ENCODE measurements at places on chromosomes 1 and 21. TPM values are rescaled to one million over a fixed set of nuclear protein-coding genes. Genes with fewer than 3 reads are reported as not detected.

GRCh38 chr1:244042293-244042692 lies 8.8 kb upstream of the ZBTB18 start:
- no peaks in the 10 kb centered on the region for H3K27me3 ChIP-seq
- no peak overlapping the region for H3K27ac ChIP-seq
- no peaks in the 10 kb centered on the region for H3K4me1 ChIP-seq
- no peaks in the 10 kb centered on the region for H3K36me3 ChIP-seq
- no peak for DNase-seq
- no peak overlapping the region for H3K4me3 ChIP-seq

DNA sequence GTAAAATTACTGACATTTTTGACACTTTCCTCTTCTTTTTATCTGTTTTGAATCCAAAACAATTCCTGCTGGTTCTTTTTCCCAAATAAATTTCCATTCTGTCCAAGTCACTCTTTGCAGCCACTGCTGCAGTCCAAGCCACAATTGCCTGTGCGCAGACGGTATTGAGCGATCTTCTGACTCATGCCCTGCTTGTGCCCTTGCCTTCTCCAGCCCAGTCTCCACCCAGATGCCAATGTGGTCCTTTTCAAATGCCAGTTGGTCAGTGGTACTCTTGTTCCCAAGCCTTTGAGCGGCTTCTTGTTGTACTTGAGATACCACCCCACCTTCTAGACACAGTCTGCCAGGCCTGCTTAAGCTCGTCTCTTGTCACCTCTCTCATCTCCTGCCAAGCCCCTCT lies 78.9 kb downstream of the CAMTA1 start:
- DNase-seq: no peak
- peaks cover 7% of the 10 kb centered on the region for H3K4me1 ChIP-seq
- H3K4me3 ChIP-seq: no peak overlapping the region
- H3K36me3 ChIP-seq: no peaks in the 10 kb centered on the region
- no peaks in the 10 kb centered on the region for H3K27me3 ChIP-seq

- no peak overlapping the region for H3K4me3 ChIP-seq
- H3K27me3 ChIP-seq: no peaks in the 10 kb centered on the region
- H3K4me1 ChIP-seq: no peaks in the 10 kb centered on the region
- DNase-seq: no peak
- H3K36me3 ChIP-seq: no peaks in the 10 kb centered on the region
Measured at GRCh38 chr1:37831809-37832208, 23.8 kb upstream of the YRDC start.

- no peaks in the 10 kb centered on the region for H3K27me3 ChIP-seq
- no peak overlapping the region for H3K4me3 ChIP-seq
- peak; percentile 41 for DNase-seq
- H3K4me1 ChIP-seq: peaks cover 11% of the 10 kb centered on the region
- H3K27ac ChIP-seq: no peak overlapping the region
Measured at GRCh38 chr1:68293609-68294366, 61.5 kb upstream of the WLS start.

- DNase-seq: no peak
- H3K27ac ChIP-seq: peak overlapping the region; percentile 20
- no peaks in the 10 kb centered on the region for H3K36me3 ChIP-seq
Measured at GRCh38 chr1:162670928-162671663, 38.8 kb downstream of the DDR2 start.

DNA sequence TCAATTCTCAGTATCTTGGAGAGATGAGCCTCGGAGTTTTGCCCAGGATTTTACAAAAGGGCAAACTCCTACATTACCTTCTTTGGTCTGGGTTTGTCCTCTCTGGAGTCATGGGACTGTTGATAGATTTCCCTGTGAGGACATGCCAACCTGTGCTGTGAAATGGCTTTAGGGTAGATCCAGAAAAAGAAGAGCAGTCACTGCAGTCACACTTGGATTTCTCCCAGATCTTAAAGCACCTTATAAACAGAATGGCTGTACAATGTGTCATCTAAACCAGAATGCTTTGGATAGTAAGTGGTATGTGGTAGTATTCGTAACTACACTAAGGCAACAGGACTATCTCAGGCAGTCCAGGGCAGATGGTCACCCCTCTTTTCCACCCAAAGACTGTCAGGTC lies 1.9 kb upstream of the CSRP1 start:
- no peak for DNase-seq
- H3K4me1 ChIP-seq: peaks cover 12% of the 10 kb centered on the region
- no peak overlapping the region for H3K4me3 ChIP-seq

DNA sequence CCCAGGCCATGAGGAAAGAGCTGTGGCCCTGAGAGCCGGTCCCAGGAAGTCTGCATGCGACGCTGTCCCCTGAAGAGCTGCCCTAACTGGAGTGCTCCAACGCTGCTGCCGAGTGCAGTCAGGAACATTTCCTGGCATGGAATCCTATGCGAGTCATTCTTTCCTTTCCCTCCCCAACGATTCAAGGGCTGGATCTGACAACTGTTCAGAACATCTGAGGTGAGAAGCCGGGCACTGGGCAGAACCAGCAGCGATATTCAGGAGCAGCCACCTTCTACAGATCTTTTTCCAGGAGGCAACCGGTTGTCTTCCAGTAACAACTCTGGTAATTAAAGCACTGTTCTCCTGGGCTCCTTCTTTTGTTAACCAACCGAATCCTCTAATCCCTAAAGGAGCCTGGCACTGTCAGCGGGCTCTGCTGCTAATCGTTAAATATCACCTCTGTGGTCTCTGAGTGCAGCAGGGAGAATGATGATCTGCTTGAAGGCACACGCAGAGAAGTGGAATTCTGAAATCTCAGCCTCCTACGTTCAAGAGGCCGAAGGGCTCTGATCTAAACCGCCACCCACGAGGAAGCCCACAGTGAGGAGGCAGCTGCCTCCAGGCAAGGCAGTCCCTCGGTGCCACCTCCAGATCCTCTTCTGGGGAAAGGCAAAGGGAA lies 55.8 kb downstream of the SLC45A1 start:
- no peak for DNase-seq
- H3K4me1 ChIP-seq: peaks cover 32% of the 10 kb centered on the region
- H3K27me3 ChIP-seq: no peaks in the 10 kb centered on the region
- peak overlapping the region; percentile 31 for H3K27ac ChIP-seq

DNA sequence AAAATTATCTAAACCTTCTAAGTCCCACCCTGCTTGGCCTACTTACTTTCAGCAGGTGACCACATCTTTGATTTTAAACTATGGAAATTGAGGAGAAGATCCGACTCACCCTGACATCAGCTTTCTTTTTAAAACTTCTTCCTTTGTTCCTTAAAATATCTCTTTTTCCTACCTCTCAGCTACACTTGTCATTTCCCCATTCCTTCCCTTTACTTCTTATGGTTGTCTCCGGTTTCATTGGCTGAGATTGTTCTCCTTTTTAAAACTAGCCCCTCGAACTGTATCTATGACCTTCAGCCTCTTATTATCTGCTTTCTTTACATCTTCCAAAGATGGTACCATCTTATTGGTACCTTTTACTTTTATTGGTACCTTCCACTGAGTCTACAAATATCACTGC lies 87.8 kb upstream of the NRIP1 start:
- H3K27ac ChIP-seq: no peak overlapping the region
- no peak for DNase-seq
- no peak overlapping the region for H3K4me3 ChIP-seq
- no peaks in the 10 kb centered on the region for H3K36me3 ChIP-seq
- H3K27me3 ChIP-seq: no peaks in the 10 kb centered on the region

The FAM72C gene
- total RNA-seq: not detected

The FYB2 gene
- total RNA-seq: not detected

The SPATA45 gene
- not detected for total RNA-seq

The OR2L5 gene
- not detected for total RNA-seq

The NBPF14 gene
- 29.0 TPM for total RNA-seq
